ENCODE measurements at places on chromosomes 3 and 15. TPM values are rescaled to one million over a fixed set of nuclear protein-coding genes. Genes with fewer than 3 reads are reported as not detected.

DNA sequence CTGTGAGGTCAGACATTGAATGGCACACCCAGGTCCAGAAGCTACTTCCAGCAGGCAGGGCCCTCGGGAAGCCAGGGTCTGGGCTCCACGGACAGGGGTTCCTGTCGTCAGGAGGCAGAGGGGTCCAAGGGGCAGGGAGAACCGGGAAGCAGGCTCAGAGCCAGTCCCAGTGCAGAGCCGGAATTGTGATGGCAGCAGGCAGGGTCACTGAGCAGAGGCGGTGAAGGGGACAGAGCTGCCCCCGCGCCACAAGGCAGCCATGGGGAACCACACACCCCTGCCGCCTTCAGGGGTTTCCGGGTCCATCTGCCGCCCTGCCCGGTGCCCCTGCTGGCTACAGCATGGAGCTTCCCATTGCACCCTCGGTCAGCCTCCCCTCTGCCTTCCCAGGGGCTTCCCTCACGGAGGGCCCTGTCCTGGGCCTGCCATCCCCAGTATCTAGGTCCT lies 136.9 kb downstream of the NSMCE3 start:
- H3K27ac ChIP-seq: no peak overlapping the region
- DNase-seq: no peak
- no peaks in the 10 kb centered on the region for H3K27me3 ChIP-seq
- H3K4me3 ChIP-seq: no peak overlapping the region
- H3K36me3 ChIP-seq: no peaks in the 10 kb centered on the region

The CPEB1 gene
- total RNA-seq: 0.53 TPM

The RTP2 gene
- not detected for total RNA-seq

GRCh38 chr3:140941090-140941433 lies 574 bp upstream of the SLC25A36 start:
- H3K27me3 ChIP-seq: no peaks in the 10 kb centered on the region
- peak overlapping the region; percentile 98 for H3K27ac ChIP-seq
- H3K4me1 ChIP-seq: peaks cover 6% of the 10 kb centered on the region
- DNase-seq: no peak
- peak overlapping the region; percentile 89 for H3K4me3 ChIP-seq

GRCh38 chr3:104916971-104917370 lies 449.7 kb upstream of the ALCAM start:
- no peak for DNase-seq
- H3K36me3 ChIP-seq: no peaks in the 10 kb centered on the region
- H3K4me3 ChIP-seq: no peak overlapping the region
- no peak overlapping the region for H3K27ac ChIP-seq

GRCh38 chr3:48945891-48946549 lies 27.4 kb downstream of the ARIH2 start:
- H3K27ac ChIP-seq: no peak overlapping the region
- no peaks in the 10 kb centered on the region for H3K27me3 ChIP-seq

The SEMA7A gene
- total RNA-seq: 1.6 TPM

DNA sequence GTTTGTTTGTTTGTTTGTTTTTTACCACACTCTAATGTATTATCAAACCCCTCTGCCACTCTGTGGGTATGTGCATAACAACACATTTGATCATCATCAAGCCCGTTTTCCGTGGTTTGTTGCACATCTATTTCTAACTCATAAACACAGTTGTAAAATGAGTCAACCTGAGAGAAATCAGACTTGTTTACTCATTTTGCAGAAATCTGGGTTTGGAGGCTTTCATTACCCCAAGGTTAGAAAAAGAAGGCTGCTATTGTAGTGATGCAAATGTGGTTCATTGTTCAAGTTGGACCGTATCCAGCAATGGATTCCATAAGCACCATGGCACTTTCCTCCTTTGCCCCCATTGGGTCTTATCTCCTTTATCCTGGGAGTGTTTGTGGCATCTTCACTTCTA lies 353.2 kb upstream of the SOX2 start:
- H3K27me3 ChIP-seq: no peaks in the 10 kb centered on the region
- no peaks in the 10 kb centered on the region for H3K36me3 ChIP-seq
- H3K27ac ChIP-seq: no peak overlapping the region
- no peak overlapping the region for H3K4me3 ChIP-seq
- DNase-seq: no peak
- H3K4me1 ChIP-seq: no peaks in the 10 kb centered on the region

DNA sequence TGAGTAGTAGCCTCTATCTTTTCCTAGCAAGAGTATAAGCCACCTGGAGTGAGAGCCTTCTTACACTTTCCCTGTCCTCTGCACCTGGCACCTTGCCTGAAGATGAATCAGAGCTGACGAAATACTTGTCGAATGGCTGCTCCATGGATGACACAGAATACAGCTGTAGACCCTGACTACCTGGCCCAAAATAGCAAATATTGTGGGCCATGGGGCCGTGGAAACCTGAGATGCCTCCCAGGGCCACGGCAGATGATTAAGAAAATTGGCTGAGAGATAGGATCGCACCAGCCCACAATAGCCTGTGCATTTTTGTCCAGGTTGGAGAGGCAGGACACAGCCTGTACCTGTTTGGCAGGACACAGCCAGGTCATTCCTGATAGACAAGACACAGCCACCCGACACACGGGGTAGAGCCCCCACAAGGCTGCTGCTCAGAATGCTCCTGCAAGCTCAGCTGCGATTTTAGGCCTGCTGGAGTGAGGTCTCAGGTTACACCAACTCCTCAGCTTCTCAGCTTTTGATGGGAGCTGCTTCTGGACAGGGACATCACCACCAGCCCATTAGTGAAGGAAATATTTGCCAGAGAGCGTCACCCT lies 22.9 kb upstream of the TPM1 start:
- H3K27me3 ChIP-seq: no peaks in the 10 kb centered on the region
- no peaks in the 10 kb centered on the region for H3K4me1 ChIP-seq
- H3K36me3 ChIP-seq: no peaks in the 10 kb centered on the region
- H3K4me3 ChIP-seq: no peak overlapping the region

The SSUH2 gene
- 1.7 TPM for total RNA-seq

The CCRL2 gene
- total RNA-seq: 16.0 TPM

The ZNF860 gene
- total RNA-seq: not detected
